ENCODE measurements at places on chromosomes 6 and 20.

GRCh38 chr6:38212579-38212978 lies 393.1 kb downstream of the ZFAND3 start:
- DNase-seq, result peak; percentile 86

- no peak for DNase-seq
These were observed 20.7 kb upstream of the DST start for GRCh38 chr6:56663344-56663743.

GRCh38 chr6:118591897-118592296 lies 43.8 kb downstream of the PLN start:
- DNase-seq, result no peak

DNA sequence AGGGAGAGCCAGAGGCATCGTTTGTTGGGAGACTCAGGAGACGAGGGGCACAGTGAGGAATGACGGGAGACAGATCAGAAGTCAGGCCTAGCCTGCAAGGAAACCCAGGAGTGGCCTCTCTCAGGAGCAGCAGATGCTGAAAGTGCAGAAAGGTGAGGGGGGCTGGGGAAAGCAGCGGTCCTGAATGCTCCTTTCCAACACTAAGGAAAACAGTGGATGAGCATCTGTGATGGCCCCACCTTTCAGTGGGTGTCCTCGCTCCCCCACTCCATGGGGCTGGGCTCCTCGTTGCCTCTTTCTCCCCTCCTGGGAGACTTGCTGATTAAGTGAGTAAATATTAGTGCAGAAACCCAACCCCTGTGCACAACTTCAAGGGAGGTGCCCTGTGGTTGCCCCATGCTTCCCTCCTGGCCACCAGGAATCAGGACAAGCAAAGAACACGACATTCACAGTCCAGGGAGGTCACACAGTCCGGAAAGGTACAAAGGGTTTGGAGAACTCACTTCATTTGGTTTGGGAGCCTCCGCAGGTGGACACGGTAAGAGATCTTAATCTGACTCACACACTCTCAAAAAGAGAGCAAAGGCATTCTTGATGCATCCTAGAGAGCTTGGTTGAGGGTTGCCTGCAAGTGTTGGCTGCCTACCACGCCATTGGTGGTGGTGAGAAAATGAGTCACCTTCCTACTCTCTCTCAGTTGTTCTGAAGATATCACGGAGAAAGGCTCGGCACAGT lies 9.7 kb upstream of the BPIFB1 start:
- DNase-seq, result no peak

DNA sequence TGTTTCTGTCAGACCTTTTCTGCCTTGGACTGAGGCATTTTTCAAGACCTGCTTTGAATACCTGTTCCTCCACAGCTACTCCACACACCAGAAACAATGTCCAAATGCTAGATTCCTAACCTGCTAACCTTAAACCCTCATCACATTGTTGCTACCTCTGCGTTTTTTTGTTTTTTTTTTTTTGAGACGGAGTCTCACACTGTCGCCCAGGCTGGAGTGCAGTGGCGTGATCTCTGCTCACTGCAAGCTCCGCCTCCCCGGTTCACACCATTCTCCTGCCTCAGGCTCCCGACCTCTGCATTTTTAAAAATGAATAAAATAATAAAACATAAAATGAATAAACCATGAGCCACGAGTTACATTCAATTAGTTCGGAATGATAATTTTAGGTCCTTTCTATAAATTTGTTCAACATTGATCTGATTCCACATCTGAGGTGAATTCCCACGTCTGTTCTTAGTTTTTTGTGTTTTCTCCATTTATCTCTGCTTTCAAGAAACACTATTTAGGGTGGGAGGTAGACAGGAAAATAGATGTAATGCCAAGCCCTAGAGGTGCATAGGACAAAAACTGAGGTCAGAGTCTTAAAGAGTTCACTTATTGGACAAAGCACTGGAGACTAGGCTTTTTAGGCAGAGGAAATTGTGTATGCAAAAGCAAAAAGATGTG lies 1.3 kb downstream of the C6orf89 start:
- no peak for DNase-seq

DNA sequence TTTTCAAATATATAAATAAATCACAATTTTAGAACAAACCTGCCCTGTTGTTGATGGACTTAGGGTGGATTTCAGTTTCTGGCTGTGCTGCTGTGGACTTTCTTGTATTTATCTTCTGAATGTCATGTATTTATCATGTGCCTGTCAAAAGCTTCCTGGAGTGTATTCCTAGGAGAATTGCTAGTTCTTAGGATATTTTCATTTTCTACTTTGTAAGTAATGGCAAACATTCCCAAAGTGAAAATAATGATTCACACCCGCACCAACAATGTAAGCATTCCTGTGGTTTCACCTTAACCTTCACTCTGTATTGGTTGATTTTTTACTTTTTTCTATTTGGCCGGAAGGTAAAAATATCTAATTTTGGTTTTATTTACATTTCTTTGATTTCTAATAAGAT lies 387.8 kb downstream of the SMOC2 start:
- DNase-seq, result no peak

DNA sequence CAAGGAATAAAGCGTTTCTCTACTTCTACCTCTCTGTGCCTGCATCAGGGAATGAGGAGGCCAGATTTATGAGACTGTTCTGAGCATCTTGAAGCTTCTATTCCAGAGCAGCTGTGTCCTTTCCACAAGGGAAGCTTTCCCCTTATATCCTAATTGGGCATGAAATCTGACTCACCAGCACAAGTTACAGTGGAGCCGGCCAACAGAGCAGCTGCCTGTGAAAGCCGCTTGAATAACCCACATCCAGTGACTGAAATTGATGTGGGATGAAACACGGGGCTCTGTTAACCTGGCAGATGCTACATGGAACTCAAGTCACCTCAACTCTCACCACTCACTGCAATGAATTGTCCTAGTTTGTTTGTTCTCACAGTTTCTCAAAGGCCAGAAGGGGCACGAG lies 400.3 kb downstream of the TFAP2A start:
- DNase-seq, result no peak

DNA sequence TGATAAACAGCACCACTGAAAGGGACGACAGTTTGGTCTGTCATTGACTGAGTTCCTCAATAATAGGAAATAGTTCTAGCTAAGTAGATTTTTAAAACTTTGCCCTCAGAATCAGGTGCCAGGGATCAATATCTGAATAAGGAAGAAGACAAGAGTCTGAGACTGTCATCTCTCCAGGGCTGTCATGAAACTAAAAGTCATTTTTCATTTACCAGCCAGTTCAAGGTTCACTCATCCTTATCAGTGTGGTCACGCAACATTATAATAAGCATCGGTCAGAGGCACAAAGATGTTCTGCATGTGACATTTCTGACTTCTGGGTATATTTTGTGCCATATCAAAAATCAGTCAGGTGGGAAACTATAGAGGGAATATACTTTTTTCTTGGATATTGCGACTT lies 52.5 kb upstream of the E2F3 start:
- no peak for DNase-seq

DNA sequence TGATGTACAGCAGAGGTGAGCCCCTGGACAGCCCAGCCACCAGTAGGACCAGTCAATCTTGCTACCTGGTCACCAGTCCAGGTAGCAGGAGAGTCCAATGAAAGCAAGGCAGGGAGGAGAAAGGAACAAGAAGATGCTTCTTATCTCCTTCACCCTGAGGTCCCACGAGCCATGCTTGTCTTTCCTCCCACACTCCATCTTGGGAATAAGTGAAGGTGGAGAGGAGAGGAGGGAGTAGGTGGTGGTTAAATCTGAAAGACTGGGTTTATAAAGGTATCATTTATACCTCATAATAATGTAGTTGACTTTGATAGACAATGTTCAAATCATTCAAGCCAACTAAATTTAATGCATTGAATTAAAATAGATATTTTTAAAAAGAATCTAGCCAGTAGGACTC lies 35.9 kb downstream of the LAMP5 start:
- DNase-seq, result no peak

GRCh38 chr6:151652325-151652724 lies 155.2 kb upstream of the ESR1 start:
- no peak for DNase-seq

Data from NCI-H2171 (cell line).